Cerebellar nuclear complex (tissue), 1 donor: ENCODE measurements at places on chromosomes 6 and 20.

DNA sequence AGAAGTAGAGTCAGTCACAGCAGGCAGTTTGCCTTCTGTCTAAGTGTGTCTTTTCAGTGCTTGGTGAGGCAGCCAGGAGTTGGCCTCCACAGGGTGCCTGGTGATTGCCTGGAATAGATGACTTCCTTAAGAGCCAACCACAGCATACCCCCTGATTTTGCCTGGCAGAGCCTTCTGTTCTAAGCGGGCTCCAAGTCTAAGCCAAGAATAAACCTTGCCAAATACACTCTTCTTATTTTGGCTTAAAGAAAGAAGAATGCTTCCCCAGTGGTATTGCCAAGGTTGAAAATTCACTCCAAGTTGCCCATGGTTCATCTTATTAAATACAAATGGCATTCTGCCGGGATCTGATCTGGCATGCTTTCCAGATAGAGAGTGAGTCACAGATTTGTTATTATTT lies 1424.8 kb upstream of the EYS start:
- DNase-seq = peak; percentile 57

DNA sequence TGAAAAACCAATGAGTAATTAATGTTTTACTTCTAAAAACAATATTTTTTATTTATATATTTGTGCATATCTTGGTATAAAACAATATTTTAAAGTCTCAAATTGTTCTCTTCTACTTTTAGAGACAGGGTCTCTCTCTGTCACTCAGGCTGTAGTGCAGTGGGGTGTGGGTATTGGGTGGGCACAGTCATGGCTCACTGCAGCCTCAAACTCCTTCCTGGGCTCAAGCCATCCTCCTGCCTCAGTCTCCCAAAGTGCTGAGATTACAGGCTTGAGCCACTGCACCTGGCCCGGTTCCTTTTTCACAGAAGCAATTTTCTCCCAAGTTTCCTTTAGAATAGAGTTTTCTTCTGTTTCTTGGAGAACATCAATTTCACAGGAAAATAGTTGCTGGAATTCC lies 102.8 kb downstream of the TMEM242 start:
- no peak for DNase-seq

DNA sequence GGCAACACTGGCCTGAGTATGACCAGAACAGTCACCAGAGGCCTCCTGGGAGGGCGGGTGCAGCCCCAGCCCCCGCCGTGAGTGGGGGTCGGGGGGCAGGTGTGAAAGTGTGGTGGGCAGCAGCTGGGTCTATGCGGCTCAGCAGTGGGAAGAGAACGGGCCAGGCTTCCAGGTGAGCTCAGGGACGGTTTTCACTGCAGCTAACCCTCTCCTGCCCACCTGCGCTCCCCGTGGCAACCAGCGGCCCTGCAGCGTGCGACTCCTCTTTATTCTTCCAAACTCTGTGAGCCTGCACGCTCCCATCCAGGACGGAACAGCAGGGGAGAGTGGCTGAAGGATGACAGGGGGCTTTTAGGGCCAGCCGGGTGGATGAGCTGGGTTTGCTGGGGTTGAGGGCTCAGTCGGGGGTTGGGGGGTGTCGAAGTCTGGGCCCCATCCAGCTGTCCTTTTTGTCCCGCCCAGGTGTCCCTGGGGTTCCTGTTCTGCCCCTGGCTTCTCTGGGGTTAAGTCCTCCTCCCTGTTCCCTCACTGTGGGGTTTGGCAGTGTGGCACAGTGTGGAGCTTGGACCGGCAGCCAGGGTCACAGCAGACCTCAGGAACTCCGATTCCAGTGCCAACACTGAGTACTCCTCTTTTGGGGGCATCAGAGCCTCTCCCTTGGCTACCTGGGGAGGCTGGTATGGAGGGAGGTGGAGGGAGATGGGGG lies 859 bp upstream of the BIRC7 start:
- no peak for DNase-seq

GRCh38 chr20:55514531-55514930 lies 490.8 kb downstream of the CBLN4 start:
- no peak for DNase-seq

- no peak for DNase-seq
These were observed 273.0 kb upstream of the TAB2 start for GRCh38 chr6:149044528-149044927.

DNA sequence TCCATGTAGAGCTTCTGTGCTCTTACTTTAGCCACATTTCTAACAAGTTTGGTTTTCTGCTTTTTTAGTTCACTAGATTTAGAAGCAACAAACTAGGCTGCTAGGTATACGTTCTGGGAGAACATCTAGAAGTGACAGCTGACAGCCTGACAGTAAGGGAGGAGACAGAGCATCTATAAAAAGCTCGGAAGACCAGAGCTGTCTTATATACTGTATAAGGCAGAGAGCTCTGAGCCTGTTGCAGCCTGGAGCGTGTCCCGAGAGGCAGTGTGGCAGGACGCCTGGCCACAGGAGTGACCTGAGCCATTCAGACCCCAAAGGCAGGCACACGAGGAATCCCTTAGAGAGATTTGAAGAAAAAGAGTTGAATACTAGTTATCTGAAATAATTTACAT lies 24.6 kb downstream of the PPP1R14C start:
- DNase-seq = no peak

- peak; percentile 2 for DNase-seq
These were observed 41.7 kb upstream of the FAM135A start for GRCh38 chr6:70371454-70372105.

DNA sequence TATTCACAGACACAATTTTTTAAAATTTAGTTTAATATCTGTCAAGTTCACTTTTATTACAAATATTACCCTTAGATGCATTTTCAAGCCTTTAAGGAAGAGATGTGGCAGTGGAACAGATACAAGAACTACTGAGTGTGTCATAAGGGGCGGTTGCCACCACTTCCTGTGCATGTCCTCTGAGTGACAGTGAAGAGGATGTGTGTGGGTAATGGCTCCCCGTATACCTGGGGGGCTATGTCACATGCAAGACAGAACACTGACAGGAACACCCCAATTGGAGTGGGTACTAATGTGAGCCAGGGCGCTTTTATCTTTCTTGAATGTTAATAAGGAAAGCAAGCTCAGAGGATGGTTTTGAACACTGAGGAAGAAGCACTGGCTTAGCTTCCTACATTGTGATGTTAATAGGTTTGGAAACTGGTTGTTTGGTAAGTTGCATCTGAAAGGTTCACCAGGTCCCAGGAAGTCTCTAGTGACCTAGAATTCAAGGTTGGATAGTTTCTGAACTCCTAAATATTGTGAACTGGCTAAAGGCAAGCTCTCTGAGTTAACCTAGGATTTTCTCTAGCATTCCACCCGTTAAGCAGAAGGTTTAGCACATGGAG lies 83.4 kb upstream of the ASF1A start:
- no peak for DNase-seq

- no peak for DNase-seq
These were observed 42.8 kb downstream of the RPF2 start for GRCh38 chr6:111024681-111025080.

- DNase-seq = no peak
These were observed 59.5 kb upstream of the BMP2 start for GRCh38 chr20:6708010-6708409.

DNA sequence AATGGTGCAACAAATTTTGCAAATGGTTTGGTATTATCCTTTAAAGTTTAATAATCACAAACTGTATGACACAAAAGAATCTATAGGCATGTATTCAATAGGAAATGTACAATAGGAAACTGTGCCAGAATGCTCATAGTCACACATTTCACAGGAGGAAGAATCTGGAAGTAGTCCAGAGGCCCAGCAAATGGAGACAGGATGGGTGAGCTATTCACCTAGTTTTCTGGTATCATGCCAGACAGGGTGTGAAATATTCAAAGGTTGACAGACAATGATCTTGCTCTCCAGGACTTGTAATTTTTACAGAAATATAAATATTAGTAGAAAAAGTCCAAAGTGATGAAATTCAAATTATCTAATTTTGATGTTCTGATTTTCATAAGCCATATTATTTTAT lies 520.1 kb upstream of the IMPG1 start:
- DNase-seq = no peak

DNA sequence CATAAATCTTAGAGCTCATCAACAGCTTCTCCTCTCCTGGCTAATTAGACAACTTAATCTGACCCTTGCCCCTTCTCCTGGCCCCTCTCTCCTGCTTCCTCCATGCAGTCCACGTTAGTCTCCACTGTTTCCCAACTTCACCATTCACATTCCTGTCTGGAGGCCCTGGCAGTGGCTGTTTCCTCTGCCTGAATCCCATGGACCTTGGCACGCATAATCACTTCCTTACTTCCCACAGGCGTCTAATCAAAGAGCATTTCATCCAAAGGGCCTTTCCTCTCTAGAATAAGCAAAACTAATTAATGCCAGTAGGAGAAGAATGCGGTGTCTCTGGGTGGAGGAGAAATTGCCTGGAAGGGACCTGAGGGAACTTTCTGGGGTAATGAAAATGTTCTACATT lies 16.4 kb upstream of the XRN2 start:
- DNase-seq = no peak

DNA sequence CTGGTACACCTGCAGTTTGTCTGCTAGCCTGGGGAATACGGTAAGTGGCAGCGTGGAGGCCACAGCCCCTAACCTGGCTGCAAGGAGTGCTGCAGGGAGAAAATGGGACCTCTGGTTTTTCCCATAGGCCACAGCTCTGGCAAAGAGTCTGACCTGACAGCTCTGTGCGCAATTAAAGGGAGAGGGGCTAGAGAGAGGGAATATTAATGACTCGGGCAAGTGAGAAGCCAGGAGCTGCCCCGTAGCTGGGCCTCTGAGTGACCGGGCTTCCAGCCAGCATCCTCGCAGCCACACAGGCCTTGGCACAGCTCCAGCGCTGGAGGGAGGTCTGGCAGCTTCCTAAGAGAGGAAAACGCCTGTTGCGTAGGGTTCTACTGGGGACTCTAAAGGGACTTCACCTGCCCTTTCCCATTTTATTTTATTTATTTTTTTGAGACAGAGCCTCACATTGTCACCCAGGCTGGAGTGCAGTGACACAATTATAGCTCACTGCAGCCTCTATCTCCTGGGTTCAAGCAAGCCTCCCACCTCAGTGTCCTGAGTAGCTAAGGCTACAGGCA lies 18.2 kb upstream of the OCSTAMP start:
- DNase-seq = peak; percentile 68

DNA sequence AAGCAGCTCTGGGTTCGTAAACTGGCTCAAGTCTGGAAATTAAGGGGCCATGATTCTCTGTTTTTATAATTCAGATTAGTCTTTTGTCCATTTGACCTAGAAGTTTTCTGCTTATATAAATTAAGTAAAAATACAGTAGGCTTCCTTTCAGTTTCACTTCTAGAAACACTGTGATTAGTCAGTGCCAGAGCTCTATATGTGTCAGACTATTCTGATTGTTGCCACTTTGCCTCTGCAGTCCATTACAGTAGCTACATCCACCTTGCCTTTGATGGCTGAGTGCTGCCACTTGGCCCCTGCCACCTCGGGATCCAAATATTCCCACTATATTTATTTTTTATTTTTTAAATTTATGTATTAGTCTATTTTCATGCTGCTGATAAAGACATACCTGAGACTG lies 7.9 kb downstream of the ZC2HC1B start:
- DNase-seq = no peak

DNA sequence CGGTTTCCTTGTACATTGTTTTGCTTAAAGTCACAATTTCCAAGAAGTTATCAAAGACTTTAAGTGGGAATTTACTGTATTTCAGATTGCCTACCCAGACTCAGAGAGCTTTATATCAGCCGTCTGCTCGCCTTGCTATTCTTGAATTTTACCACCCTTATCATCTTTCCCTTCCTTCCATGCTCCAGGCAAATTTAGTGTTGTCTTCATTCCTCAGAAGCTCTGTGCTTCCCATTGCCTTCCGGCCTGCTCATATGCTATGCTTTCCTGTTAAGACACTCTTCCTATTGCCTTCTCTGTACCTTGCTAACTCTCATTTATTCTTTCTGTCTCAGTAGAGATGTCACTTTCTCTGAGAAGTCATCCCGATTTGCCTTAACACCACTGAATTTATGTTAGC lies 52.1 kb downstream of the CD2AP start:
- DNase-seq = no peak

DNA sequence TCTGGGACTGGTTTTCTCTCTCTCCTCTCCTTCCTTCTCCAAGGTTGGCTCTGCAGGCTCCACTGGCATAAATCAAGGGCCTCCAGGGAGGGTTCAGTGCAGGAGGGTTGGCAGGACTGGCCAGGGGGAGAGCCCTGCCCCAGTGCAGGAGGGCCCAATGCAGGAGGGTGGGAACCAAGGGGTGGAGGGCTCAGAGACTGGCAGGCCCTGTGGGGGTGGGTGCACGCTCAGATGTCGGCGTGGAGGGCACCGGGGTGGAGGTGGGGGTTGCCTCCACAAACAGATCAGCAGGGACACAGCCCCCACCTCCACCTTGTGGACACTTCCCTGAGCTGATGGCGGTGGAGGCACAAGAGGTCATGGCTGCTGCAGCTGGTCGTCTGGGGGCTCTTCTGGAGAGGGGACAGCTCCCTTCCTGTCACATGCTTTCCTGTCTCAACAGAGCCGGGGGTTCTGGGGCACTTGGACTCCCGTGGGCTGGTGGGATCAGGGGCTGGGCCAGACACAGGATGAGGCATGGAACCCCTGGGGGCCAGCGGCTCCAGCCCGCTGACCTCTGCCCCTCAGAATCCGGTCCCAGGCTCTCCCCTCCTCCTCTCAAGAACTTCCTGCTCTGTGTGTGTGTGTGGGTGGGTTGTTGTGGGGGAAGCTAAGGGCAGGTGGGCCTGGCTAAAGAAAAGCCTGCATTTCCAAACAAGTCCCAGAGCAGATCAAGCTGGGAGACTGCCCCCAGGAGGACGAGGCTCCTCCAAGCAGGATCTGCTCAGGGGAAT lies 2.7 kb upstream of the ABHD16B start:
- no peak for DNase-seq

GRCh38 chr6:11025921-11026635 lies 18.0 kb downstream of the ELOVL2 start:
- DNase-seq = no peak

- DNase-seq = no peak
These were observed 80.6 kb downstream of the LAMA2 start for GRCh38 chr6:128963561-128963960.

- DNase-seq = no peak
These were observed 123.1 kb downstream of the HIVEP2 start for GRCh38 chr6:142821860-142822259.

- no peak for DNase-seq
These were observed 31.3 kb downstream of the SLC22A3 start for GRCh38 chr6:160379466-160379865.

DNA sequence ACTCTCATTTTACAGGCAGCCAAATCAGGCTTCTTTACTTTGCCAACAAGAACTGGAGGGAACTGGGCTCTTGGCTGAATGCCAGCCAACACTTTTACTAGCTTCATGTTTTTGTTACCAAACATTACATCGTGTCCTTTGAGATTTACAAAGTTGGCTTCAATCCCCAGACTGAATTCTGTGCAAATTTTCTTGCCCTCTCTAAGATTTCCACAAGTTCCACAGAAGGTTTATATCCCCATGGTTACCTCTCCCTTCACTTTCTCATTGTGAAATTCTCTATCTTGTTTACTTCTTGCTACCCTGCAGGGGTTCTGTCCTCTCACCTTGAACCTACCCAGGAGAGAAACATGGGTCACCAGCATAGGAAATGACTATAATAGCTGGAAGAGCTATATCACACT lies 37.6 kb upstream of the PLCB1 start:
- DNase-seq = no peak

- DNase-seq = no peak
These were observed 101.0 kb downstream of the LCA5 start for GRCh38 chr6:79436241-79436640.

GRCh38 chr20:24950836-24951525 lies 1.9 kb downstream of the CST7 start:
- DNase-seq = no peak
